ENCODE measurements at places on chromosomes 1 and 21. TPM values are rescaled to one million over a fixed set of nuclear protein-coding genes. Genes with fewer than 3 reads are reported as not detected.

DEPDC1 gene
- total RNA-seq, result 15.7 TPM

SCMH1 gene
- total RNA-seq, result 25.3 TPM

XPR1 gene
- total RNA-seq, result 12.8 TPM

GPATCH2 gene
- 6.0 TPM for total RNA-seq

SYPL2 gene
- not detected for total RNA-seq

RAP1GAP gene
- total RNA-seq, result 1.3 TPM

OR2AK2 gene
- total RNA-seq, result not detected

MTOR gene
- 36.8 TPM for total RNA-seq

EIF4G3 gene
- total RNA-seq, result 48.4 TPM

ITLN2 gene
- not detected for total RNA-seq

NUP210L gene
- not detected for total RNA-seq

KRTAP12-4 gene
- total RNA-seq, result not detected

ZNF684 gene
- 4.4 TPM for total RNA-seq

Measured in activated CD8-positive, alpha-beta T cell treated with anti-CD3 and anti-CD28 coated beads for 36 hours (primary cell).